Activated CD4-positive, alpha-beta memory T cell treated with anti-CD3 and anti-CD28 coated beads for 36 hours (primary cell): ENCODE measurements at places on chromosomes 5 and 9. TPM values are rescaled to one million over a fixed set of nuclear protein-coding genes. Genes with fewer than 3 reads are reported as not detected.

PCSK1 gene
- total RNA-seq: not detected

FAM221B gene
- not detected for total RNA-seq

FOXD4L4 gene
- total RNA-seq: not detected

HSPB3 gene
- total RNA-seq: not detected

ISOC1 gene
- total RNA-seq: 23.3 TPM

NEUROG1 gene
- not detected for total RNA-seq

KIF12 gene
- not detected for total RNA-seq

LPAR1 gene
- total RNA-seq: not detected

TMEM232 gene
- 0.92 TPM for total RNA-seq

PCDHGC5 gene
- not detected for total RNA-seq

DNA sequence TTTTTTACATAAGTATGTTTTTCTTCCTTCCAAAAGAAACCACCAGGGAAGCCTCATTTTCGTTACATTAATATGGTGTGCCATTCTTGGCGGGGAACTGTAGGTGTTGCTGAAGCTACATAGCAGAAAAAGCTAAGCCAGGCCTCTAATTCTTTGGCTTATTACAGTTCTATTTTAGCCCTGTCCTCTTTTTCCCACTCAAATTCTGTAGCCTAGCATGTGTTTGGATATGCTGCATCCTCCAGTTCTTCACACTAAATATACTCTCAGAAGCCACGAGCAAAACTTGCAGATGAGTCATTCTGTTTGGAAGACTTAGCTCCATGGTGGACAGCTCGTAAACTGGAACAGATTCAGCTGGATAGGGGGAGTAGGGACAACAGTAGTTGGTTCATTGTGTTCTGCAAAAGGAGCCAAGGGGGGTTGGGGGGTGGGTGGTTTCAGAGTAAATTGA, 369.4 kb downstream of the TMEM161B start:
- DNase-seq: no peak

GRCh38 chr9:27308691-27309390, 11.9 kb upstream of the EQTN start:
- DNase-seq: no peak

- DNase-seq: no peak
Observed at GRCh38 chr9:100354121-100354800, 1.5 kb upstream of the TEX10 start.

GRCh38 chr5:52875827-52876226, 88.1 kb downstream of the ITGA1 start:
- DNase-seq: no peak

GRCh38 chr9:89252651-89253267, 58.2 kb upstream of the CKS2 start:
- DNase-seq: no peak

DNA sequence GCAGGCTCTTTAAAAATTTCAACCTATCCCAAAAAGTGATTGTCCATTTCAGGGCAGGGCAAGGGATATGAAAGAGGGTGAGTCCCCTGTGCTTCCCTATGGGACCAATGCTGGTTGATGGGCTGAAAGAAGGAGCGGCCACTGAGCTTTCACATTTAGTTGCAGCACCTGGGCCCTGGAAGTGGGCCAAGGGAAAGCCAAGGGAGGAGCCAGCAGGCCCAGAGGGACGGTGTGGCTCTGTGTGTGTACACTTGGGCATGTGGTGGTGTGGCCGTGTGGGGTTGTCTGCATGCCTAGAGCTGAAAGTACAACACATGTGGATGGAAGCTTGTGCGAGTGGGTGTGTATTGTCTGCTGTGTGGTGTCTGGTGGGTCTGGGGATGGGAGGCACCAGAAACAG, 14.0 kb upstream of the PSMD5 start:
- peak; percentile 1 for DNase-seq

- no peak for DNase-seq
Observed at GRCh38 chr5:41876678-41877077, 6.5 kb upstream of the OXCT1 start.

DNA sequence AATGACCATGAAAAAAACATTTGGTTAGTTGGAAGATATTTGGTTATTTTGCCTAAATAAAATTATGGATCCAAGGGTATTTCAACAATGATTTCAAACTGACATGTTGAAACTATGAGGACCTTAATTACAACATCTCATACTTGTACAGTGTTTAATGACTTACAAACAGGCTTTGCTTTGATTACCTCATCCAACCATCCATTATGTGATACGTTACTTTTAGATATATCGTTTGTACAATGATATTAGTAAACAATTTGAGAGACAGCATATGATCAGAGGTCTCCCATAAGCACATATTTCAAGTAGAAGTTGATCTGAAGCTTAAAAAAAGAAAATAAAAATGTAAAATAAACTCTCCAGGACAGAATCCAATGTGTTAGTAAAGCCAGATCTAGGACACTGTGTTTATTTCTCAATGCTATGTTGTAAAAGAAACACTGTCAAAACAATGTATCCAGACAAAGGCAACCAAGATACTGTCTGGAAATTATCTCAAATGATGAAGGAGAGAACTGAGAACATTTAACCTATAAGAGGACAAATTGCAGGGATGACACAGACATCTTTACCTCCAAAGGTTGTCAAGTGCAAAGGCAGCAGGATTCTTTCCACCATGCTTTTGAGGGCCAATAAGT, 116.0 kb upstream of the TARS1 start:
- DNase-seq: no peak

DNA sequence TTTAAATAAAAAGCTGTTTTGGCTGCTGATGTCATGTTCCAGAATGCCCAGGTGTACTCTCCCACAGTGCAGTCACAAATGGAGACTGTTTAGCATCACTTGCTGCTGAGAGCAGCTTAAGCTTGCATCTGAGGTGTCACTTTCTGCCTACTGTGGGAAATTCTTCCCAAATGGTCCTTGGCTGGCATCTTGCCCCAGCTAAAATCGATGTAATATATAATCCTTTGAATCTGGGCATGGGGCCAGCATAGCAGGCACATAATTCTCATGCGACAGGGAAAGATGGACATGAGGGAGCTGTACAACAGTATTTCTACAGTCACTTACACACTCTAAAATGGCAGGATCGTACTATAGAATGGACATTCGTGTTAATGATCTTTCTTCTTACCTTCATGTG, 144.3 kb downstream of the MACIR start:
- DNase-seq: no peak

DNA sequence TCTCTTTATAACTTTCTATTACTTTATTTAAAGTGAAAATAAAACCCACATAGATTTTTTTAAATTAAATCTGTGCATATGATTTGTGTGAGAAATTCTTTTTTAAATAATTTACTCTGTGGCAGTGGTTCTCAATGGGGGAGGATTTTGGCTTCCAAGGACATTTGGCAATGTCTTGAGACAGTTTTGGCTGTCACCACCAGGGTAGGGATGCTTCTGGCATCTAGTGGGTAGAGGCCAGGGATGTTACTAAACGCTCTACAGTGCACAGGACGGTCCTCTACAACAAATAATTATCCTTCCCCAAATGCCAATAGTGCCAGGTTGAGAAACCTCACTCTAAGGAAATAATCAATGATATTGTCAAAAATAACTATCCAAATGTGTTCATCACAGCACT, 177.9 kb upstream of the CCNG1 start:
- no peak for DNase-seq

- DNase-seq: no peak
Observed at GRCh38 chr5:28602429-28602828, 1564.0 kb upstream of the CDH9 start.

- DNase-seq: no peak
Observed at GRCh38 chr5:79008362-79008761, 23.3 kb upstream of the ARSB start.

GRCh38 chr9:9645006-9645405, 967.8 kb downstream of the PTPRD start:
- no peak for DNase-seq

GRCh38 chr5:72093217-72093616, 14.1 kb upstream of the MAP1B start:
- no peak for DNase-seq

DNA sequence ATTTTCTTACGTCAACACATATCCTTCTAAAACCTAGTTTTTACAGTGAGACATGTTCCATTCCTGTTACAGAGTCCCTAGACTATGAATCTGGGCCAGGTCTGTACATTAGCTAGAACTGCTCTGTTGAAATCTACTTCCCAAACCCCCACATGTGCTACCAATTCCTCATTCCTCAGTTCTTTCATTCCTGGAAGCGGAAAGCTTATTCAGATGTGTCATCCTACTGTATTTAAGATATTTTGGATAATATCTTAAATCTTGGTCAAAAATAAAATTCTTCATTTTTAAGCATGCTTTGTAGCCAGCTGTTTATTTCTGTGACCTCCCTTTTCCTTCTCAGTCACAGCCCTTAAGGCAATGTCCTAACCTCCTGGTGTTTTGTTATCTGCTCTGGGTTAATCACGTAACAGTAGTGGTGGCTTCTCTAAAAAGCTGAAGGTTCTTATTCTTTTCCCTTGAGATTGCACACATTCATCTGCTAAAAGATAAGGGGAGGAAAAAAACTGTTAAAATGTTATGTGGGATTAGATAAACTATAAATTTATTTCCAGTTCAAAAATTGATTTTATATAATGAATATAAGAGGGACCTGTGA, 35.6 kb downstream of the GLRX start:
- no peak for DNase-seq

DNA sequence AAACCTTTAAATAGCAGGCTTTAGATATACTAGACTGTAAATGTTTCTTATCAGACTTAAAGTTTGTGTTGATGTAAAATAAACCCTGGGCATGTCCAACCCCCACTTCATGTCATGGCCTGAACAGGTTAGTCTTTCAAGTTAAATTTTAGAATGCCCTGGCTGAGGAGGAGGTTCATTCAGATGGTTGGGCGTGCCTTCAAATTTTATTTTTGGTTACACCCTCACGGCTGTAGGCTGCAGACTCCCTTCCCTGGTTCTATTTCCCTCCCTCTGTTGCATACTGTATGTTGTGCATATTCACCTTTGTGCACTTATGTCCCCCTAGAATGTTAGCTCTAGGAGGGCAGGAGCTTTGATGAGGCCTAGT, 5.3 kb upstream of the BICD2 start:
- DNase-seq: no peak

DNA sequence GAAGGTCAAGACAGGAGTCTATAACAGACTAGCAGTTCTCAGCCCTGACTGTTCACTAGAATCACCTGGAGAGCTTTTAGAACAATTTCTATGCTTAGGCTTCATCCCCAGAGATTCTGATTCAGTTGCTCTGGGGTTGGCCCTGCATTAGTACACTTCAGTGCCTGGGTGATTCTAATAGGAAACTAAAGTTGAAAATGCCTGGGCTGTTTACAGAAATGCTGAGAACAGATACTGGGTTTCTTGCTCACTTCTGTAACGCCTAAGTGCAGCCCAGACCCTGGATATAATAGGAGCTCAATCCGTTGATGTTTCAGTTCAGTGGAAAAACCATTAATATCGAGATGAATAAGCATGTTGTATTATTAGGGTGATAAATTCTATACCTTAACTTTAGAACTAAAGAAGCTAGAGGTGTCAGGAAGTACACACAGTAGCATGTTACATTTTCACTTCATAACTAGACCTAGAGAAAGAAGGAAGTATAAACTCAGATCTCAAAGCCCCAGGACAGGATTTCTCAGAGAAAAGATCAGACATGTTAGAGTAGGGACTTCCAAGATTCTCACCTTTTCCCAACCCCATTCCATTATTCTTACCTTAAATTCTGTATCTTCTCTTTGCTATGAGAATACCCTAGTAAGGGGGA, 20.4 kb downstream of the HAVCR2 start:
- no peak for DNase-seq

- no peak for DNase-seq
Observed at GRCh38 chr9:98247831-98248657, 7.4 kb downstream of the TBC1D2 start.

DNA sequence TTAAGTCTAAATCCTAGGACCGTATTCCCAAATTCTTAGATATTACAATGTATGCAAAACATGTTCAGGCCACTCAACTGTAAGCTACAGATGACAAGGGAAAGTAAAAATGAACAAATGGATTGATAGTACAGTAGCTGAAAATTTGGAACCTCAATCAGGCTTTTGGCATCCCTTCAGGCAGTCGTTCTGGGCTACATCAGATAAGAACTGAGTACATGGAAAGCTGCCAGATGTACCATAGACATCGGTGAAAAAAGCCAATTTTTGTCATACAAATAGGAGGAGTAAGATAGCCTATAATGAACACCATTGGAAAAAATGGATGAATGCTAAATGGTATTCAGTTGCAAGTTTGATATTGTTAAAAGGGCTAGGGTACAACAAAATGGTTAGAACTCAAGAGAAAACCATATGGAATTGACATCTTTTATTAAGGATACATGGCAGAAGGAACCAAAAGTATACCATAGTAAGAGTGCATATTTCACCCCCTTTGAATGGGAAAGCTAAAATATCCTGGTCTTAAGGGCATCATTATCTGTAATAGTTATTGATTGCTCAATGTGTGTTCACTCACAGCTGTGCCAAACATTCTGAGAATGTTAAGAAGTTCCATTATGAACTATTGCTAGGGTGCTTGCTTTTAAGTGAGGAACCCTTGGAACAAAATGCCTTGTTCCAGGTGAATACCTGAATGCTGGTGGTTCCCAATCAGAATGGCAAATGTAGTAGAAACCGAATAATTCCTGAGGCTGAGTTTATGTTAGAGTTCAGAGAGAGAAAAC, 86.4 kb downstream of the NR3C1 start:
- no peak for DNase-seq

DNA sequence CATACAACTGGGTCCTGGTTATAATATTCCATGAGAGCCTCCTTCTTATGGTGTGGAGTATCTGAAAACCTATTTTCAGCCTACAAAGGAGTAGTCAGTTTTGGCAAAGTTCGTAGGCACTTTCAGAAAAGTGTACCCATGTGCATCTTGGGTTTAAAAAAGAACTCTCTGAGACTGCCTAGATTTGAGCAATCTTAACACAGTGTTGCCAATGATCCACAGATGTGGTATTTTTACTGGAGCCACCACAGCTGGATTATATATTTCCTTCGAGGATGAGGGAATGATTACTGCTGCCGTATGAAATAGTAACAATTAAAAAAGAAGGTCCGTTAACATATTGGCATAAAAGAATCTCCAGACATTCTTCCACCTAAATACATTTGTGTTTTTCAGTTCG, 1.1 kb downstream of the PALM2AKAP2 start:
- no peak for DNase-seq

DNA sequence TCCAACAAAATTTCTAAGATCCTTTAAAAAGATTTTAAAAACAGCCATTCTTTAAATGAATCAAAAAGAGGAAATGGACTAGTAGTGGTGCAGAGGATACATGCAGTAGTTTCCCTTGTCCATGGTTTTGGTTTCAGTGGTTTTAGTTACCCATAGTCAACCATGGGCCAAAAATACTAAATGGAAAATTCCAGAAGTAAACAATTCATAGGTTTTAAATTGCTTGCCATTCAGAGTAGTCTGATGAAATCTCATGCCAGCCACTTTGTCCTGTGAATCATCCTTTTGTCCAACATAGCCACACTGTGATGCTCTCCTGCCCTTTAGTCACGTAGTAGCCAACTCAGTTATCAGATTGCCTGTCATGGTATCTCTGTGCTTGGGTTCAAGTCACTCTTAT, 286.1 kb downstream of the ANXA1 start:
- DNase-seq: no peak

- peak; percentile 62 for DNase-seq
Observed at GRCh38 chr5:14628346-14628745, 36.2 kb upstream of the OTULIN start.

- no peak for DNase-seq
Observed at GRCh38 chr5:72066705-72067107, 40.6 kb upstream of the MAP1B start.

GRCh38 chr5:59423021-59423420, 470.5 kb downstream of the PDE4D start:
- no peak for DNase-seq

GRCh38 chr5:20956134-20956533, 968.1 kb upstream of the CDH18 start:
- DNase-seq: no peak
